ENCODE measurements at places on chromosomes 5 and 9.

- peak; percentile 91 for DNase-seq
Measured at GRCh38 chr5:136080483-136081216, 51.9 kb downstream of the TGFBI start.

DNA sequence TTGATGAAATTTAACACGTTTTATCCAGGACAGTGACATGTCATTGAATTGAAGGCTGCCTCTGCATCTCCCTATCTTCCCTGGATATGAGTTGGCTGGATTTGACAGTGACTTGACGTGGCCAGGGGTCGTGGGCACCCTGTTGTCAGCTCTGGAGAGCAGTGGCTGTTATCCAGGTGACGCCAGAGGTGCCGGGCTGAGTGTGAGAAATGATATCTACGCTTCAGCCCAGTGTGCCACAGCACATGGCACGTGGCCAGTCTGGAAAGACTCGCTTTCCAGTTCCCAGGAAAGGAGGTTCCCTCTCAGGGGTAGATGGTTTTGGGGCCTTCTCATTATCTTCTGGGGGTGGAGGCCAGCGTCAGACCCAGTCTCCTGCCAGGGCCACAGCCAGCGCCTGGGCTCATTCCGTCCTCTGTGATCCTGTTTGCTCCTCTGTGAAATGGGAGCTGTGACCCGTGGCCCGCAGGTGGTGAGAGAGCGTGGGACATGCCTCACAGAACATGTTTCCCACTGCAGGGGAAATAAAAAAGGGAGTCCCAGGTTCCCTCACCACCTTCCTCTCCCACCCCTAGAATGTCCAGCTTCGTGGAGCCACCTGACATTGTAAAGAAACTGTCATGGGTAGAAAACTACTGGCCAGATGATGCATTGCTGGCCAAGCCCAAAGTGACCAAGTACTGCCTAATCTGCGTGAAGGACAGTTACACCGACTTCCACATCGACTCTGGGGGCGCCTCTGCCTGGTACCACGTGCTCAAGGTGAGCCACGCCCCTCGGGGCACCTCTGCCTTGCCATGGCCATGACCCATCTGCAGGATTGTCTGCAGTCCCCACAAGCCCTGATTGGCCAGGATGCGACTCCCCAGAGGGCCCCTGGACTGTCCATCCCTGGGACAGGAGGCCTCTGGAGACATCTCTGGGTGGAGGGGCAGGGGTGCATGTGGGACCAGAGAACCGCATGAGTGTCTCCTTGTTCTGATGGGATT is 76.5 kb downstream of the PHF2 start:
- no peak for DNase-seq

DNA sequence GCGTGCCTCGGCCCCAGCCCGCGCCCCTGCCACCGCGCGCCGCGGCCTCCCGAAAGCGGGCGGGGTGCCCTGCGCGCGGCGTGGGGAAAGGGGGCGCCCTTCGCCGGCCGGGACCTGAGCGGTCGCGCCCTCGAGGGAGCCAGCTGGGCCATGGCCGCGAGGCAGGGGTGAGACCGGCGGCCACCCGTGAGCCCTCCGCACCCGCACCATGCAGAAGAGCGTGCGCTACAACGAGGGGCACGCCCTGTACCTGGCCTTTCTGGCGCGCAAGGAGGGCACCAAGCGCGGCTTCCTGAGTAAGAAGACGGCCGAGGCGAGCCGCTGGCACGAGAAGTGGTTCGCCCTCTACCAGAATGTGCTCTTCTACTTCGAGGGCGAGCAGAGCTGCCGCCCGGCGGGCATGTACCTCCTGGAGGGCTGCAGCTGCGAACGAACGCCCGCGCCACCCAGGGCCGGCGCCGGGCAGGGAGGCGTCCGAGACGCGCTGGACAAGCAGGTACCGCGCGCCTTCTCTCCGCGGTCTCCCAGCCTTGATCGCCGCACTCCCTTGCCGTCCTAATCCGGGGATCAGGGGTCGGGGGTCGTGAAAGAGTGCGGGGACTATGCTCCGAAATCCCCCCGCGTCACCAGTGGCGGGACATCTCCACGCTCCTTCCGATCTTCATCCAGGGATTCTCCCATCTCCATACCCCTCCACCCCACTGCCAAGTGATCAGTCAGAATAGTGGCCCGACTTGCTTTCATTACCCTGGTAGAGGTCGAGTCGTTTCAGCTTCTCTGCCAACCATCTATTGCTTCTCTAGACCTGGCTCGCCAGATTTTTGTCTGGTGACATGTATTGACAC is 590 bp downstream of the RASGRF2 start:
- DNase-seq: peak; percentile 32

DNA sequence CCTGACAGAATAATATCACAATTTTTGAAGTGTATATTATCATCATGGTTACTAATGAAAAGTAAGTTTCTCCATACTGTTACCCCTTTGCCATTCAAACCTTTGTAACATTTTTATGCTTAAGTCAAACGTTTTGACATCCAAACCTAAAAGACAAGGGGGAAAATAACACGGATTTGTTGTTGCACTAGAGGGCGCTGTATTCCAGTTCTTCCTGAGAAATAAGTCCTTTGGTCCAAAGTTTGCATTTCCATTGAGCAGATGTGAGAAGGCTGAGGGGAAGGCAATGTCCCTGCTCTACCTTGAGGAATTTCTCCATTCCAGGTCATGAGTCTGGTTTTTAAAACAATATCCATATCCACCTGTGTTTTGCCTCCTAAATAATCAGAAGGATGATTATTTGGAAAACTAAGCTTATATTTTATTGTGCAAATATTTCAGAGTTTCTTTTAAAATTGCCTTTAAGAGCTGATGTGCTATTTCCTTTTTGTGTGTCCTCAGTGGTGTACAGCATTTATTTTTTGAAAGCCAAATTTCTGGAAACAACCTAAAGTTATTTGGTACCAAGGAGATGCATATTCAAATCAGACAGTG is 9.7 kb downstream of the LECT2 start:
- DNase-seq: peak; percentile 79

DNA sequence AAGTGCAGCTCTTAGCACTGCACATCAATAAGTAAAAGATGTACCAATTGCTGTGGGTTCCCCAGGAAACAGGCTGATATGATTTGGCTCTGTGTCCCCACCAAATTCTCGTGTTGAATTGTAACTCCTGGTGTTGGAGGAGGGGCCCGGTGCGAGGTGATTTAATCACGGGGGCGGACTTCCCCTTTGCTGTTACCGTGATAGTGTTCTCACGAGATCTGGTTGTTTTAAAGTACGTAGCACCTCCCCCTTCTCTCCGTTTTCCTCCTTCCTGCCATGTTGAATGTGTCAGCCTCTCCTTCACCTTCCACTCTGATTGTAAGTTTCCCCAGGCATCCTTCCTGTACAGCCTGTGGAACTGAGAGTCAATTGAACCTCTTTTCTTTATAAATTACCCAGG is 93.2 kb upstream of the ACTBL2 start:
- DNase-seq: no peak

DNA sequence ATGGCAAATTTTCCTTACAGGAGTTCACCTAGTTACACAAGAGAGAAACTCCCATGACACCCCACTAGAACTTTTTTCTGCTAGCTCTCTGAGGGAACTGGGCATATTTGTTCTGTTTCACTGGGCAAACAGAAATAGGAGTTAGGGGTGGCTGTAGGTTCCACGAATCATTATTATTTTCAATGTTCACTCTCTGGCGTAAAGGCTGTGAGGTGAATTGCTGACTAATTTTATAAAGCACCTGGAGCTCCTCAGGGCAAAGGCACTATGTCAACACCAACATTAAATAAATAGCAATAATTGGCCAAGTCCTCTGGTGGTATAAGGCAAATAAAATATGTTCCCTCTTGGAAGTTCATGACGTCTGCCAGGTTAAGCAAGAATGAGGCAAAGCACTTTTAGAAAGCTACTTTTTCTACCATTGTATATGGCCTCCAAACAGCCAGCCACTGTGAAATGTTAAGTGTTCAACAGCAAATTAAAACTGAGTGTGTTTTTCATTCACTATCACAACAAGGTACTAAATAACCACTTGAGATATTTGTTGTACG is 344.6 kb downstream of the PDE4D start:
- DNase-seq: no peak

DNA sequence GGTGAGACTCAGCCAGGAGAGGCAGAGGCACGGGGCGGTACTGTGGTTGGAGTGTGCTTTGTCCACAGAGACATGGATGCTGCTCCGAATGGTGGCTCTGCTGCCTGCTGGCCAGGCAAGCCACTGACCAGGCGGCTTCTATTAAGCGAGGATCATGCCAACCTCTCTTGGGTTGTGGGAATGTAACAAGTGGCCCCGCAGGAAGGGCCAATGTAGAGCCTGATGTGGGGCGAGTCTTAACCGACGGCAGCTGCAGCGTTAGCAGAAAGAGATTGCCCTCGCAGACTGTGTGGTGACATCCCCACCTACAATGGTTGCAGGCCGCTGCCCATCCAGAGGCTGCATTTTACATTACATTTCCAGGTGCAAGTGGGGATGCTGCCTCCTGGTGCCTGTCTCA is 46.6 kb upstream of the SLC25A51 start:
- DNase-seq: no peak

GRCh38 chr9:116096853-116097252 is 56.7 kb upstream of the PAPPA start:
- DNase-seq: no peak

DNA sequence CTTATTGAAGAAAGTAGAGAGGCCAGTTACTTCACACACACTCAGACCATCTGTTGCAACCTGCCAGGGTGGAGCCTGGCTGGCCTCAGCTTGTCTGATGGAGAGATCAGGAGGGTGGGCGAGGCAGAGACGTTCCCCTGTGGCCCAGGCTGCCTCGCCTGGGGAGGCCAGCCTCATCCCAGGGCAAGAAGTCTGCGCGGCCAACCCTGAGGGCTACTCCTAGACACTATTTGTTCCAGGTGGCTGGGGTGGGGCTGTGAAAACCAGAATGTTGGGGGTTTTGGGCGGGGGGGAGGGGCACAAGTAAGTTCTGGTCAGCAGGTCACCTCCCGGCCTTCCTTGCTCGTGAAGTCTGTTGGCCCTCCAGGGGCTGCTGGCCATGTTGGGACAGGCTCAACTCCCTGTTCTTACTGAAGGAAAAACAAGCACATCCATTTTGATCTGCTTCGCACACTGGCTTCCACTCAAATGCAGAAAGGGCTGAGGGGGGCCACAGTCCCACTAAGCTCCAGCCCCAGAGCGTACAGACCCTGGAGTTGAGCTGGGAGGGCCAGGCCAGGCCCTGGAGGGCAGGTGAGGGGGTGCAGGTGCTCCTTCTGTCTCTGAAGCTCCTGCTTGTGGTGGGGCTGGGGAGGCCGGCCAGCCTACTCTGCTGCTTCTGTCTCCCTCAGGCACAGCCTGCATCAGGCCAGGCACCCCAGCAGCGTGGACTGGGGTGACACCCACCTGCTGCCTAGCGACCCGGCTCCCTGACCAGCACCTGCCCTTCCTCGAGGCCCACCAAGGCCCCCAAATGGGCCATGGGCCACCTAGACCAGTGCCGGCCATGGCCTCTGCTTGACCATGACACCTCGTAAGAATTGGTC is 46.6 kb downstream of the SECISBP2 start:
- DNase-seq: no peak

GRCh38 chr5:180338001-180338707 is 15.0 kb downstream of the GFPT2 start:
- no peak for DNase-seq

- DNase-seq: no peak
Measured at GRCh38 chr5:158373608-158374395, 514.9 kb upstream of the CLINT1 start.

DNA sequence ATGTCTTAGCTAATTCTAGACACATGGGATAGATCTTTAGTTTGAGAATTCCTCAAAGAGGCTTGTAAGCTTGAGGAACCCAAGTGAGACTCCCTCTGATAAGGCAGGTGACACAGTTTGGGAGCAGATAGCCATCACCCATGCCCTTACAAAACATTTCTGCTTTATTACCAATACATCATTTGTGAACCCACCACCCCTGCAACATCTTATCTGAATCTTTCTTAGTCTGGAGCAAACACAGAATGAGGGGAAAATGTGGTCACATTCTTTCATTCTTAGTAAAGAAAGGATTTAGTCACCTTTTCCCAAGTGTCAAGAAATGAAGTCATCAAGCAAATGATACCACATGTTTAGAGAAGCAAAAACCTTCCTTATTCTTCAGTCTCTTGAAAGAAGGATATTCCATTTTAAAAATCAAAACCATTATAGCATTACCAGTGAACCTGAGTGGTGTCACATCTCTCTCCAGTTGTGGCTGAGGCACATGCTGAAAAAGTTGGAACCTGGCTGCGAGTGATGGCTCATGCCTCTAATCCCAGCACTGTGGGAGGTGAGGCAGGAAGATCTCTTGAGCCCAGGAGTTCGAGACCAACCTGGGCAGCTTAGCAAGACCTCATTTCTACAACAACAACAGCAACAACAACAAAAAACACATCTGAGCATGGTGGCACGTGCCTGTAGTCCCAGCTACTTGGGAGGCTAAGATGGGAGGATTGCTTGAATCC is 65.9 kb downstream of the PRKACG start:
- DNase-seq: no peak

GRCh38 chr5:96870094-96871026 is 5.9 kb upstream of the ERAP2 start:
- no peak for DNase-seq

Measured in EL (cell line).